ENCODE measurements at places on chromosomes 13 and 19. TPM values are rescaled to one million over a fixed set of nuclear protein-coding genes. Genes with fewer than 3 reads are reported as not detected.

DNA sequence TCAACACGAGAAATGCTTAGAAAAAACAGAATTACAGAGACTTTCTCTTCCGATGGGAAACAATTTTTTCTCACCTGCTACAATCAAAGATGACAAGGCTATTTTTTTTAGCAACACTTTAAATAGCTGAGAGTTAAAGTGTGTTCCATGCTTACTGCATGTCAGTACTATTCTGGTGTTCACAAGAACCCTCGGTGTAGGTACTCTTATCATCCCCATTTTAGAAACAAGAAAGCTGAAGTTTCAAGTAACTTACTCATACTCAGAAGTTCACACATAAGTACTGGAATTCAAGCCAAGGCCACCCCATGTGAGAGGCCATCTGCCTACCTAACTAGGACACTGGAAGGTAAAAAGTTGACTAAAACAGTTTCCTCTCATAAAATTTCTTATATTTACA, 9.0 kb upstream of the TNFRSF19 start:
- no peaks in the 10 kb centered on the region for H3K4me1 ChIP-seq
- no peak overlapping the region for H3K4me3 ChIP-seq
- no peak overlapping the region for H3K27ac ChIP-seq
- no peaks in the 10 kb centered on the region for H3K27me3 ChIP-seq
- no peak for DNase-seq
- H3K36me3 ChIP-seq, result no peaks in the 10 kb centered on the region

DNA sequence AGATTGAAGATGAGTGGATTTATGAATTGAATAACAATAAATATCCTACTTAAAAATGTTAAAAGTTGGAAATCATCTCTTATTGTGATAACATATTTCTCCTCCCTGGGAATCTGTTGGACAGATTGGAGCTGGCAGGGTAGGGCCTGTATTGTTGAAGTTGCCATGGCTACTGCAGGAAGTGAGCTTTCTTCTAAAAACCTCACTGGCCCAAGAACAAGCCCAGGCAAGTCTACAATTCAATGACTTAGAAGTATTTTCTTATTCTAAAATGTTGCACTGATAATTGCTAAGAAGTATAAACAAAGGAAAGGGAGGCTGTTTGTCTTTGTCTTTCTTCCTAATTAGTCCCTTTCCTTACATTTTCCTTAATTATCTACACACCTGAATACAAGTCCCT, 112.1 kb downstream of the DLEU7 start:
- no peaks in the 10 kb centered on the region for H3K4me1 ChIP-seq
- no peaks in the 10 kb centered on the region for H3K36me3 ChIP-seq
- no peaks in the 10 kb centered on the region for H3K27me3 ChIP-seq
- H3K27ac ChIP-seq, result no peak overlapping the region
- H3K4me3 ChIP-seq, result no peak overlapping the region

DNA sequence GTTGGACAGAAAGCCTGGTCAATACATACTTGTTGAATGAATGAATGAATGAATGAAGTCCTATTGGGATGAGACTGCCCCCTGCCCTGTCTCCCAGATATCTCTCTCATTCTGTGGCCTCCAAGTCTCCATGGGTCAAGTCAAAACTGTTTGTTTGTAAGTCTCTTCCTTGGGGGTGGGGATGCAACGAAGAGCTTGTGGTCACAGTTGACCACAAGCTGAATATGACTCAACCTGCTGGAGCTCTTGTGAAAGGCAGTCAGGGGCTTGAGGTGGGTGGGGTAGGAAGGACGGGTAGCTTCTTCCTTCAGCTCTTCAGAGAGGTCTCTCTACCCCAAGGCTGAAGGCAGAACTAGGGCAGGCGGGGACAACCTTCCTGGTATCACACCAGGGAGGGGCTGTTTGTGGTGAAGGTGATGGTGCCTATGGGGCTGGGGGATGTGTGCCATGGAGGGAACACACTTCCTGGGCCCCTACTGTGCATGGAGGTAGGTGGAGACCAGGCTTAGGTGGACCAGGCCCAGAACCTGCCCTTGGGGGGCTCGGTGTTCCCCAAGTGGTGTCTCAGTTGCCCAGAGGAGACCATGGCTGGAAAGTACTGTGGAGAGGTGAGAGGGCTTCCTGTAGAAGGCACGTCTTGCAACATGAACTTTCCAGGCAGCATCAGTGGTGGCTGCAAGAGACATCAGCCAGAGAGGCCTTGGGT, 8.0 kb downstream of the MYO1F start:
- H3K4me3 ChIP-seq, result no peak overlapping the region
- no peak overlapping the region for H3K27ac ChIP-seq
- no peaks in the 10 kb centered on the region for H3K4me1 ChIP-seq
- H3K36me3 ChIP-seq, result no peaks in the 10 kb centered on the region

- no peak for DNase-seq
- no peaks in the 10 kb centered on the region for H3K4me1 ChIP-seq
- no peaks in the 10 kb centered on the region for H3K36me3 ChIP-seq
Measured at GRCh38 chr13:76036176-76036575, 400.0 kb downstream of the LMO7 start.

- no peak for DNase-seq
- H3K36me3 ChIP-seq, result no peaks in the 10 kb centered on the region
- no peak overlapping the region for H3K27ac ChIP-seq
- no peaks in the 10 kb centered on the region for H3K4me1 ChIP-seq
- no peaks in the 10 kb centered on the region for H3K27me3 ChIP-seq
Measured at GRCh38 chr13:76339649-76340048, 546.6 kb downstream of the KCTD12 start.

GRCh38 chr13:23599083-23599925, 29.1 kb downstream of the TNFRSF19 start:
- H3K27ac ChIP-seq, result no peak overlapping the region
- no peaks in the 10 kb centered on the region for H3K4me1 ChIP-seq
- no peaks in the 10 kb centered on the region for H3K27me3 ChIP-seq
- H3K36me3 ChIP-seq, result no peaks in the 10 kb centered on the region

- no peak for DNase-seq
- H3K27me3 ChIP-seq, result no peaks in the 10 kb centered on the region
- H3K4me1 ChIP-seq, result no peaks in the 10 kb centered on the region
- H3K36me3 ChIP-seq, result no peaks in the 10 kb centered on the region
- H3K4me3 ChIP-seq, result no peak overlapping the region
Measured at GRCh38 chr13:113428871-113429607, 24.2 kb downstream of the ADPRHL1 start.

- no peak overlapping the region for H3K4me3 ChIP-seq
- no peak for DNase-seq
- H3K27me3 ChIP-seq, result no peaks in the 10 kb centered on the region
- no peak overlapping the region for H3K27ac ChIP-seq
- H3K36me3 ChIP-seq, result no peaks in the 10 kb centered on the region
Measured at GRCh38 chr13:36108954-36109353, 22.2 kb downstream of the DCLK1 start.

DNA sequence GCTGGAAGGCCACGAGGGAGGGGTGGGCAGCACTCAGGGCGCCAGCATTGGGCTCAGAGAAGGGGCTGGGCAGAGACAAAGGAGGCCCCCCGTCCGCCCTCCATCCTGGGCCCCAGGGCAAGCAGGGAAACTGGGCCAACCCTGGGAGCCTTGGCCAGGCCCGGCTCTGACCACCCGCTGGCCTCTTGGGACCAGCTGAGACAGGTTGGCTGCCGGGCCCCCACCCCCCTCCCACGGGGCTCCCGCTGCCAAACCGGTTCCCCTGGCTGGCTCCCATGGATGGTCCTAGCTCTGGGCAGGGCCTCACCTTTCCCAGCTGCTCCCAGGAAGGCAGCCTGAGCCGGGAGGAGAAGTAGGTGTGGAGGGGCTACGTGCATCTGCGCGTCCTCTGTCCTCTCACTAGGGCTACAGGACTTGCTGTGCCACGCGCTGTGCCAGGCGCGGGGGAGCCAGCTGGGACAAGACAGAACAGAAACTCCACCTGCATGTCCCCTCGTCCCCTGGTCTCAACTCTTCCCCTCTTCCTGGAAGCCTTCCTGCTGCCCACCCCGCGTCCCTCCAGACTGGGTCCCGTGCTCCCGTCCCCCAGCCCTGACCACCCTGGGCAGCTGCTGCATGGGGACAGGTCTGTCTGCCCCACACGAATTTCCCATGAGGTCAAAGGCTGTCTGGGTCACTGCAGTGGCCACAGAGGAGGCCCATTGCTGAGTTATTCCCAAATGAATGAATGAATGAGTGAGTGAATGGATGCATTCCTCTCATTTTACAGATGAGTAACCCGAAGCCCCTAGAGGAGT, 29.1 kb upstream of the NCCRP1 start:
- no peak overlapping the region for H3K27ac ChIP-seq
- DNase-seq, result no peak
- H3K36me3 ChIP-seq, result no peaks in the 10 kb centered on the region
- no peaks in the 10 kb centered on the region for H3K27me3 ChIP-seq

- no peaks in the 10 kb centered on the region for H3K4me1 ChIP-seq
- H3K4me3 ChIP-seq, result no peak overlapping the region
- H3K36me3 ChIP-seq, result no peaks in the 10 kb centered on the region
- H3K27ac ChIP-seq, result no peak overlapping the region
Measured at GRCh38 chr19:11208561-11209471, 11.5 kb upstream of the KANK2 start.

DNA sequence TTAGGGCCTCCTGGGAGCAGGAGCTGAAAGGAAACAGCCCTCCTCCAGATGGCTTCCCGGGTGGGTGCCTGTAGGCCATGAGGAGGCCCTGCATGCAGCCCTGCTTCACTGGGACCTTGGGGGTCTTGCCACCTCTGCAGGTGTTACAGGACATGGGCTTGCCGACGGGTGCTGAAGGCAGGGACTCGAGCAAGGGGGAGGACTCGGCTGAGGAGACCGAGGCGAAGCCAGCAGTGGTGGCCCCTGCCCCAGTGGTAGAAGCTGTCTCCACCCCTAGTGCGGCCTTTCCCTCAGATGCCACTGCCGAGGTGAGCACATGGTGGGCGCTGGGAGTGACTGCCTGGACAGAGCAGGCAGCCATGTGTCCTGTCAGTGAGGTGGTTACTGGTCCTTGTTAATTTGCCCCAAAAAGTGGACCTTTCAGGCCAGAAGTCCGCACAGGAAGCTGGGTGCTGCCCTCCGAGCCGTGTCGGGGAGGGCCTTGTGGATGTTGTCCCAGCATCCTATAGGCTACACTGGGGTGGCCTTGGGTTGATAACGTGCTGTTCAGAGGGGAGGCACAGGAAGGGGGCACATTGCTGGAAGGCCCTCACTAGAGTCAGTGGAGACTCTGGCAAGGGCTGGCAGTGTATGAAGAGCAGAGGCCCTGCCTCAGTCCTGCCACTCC, 18.7 kb upstream of the QTRT1 start:
- H3K27me3 ChIP-seq, result no peaks in the 10 kb centered on the region
- no peak overlapping the region for H3K27ac ChIP-seq
- DNase-seq, result no peak
- no peaks in the 10 kb centered on the region for H3K4me1 ChIP-seq
- H3K4me3 ChIP-seq, result no peak overlapping the region
- H3K36me3 ChIP-seq, result peaks cover 16% of the 10 kb centered on the region

- no peaks in the 10 kb centered on the region for H3K36me3 ChIP-seq
- peak overlapping the region; percentile 91 for H3K4me3 ChIP-seq
- peak; percentile 86 for DNase-seq
- H3K27me3 ChIP-seq, result no peaks in the 10 kb centered on the region
- H3K27ac ChIP-seq, result no peak overlapping the region
Measured at GRCh38 chr19:19405971-19406877, 749 bp downstream of the GATAD2A start.

GRCh38 chr13:74770361-74770760, 636.2 kb upstream of the KLF12 start:
- H3K36me3 ChIP-seq, result no peaks in the 10 kb centered on the region
- H3K27ac ChIP-seq, result no peak overlapping the region
- no peaks in the 10 kb centered on the region for H3K27me3 ChIP-seq
- no peaks in the 10 kb centered on the region for H3K4me1 ChIP-seq
- no peak for DNase-seq
- H3K4me3 ChIP-seq, result no peak overlapping the region

GRCh38 chr13:51825681-51826254, 19.2 kb downstream of the TMEM272 start:
- DNase-seq, result no peak
- H3K27me3 ChIP-seq, result no peaks in the 10 kb centered on the region
- no peak overlapping the region for H3K27ac ChIP-seq

- no peak overlapping the region for H3K4me3 ChIP-seq
- no peak for DNase-seq
- no peak overlapping the region for H3K27ac ChIP-seq
- no peaks in the 10 kb centered on the region for H3K27me3 ChIP-seq
- H3K4me1 ChIP-seq, result no peaks in the 10 kb centered on the region
Measured at GRCh38 chr13:59472134-59472533, 691.6 kb downstream of the DIAPH3 start.

DNA sequence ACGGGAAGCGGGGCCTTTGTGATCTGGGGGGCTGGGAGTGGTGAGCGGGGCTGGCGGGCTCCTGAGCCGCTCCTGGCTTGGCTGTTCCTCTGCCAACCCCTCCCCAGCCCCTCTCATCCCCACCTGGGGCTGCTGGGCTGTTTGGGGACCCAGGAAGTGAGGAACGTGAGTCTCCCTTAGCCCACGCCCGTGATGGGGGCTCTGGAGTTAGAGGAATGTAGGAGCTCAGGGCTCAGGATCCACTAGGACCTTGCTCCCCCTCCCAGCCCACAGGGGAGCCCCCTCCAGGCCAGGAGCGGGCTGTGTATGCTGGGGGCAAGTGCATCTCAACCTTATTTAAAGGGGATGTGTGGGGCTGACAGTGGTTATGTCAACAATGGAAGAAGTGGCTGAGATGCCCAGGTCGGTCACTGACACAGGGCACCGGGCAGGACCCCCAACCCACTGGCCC, 134.1 kb downstream of the URI1 start:
- H3K4me3 ChIP-seq, result no peak overlapping the region
- H3K36me3 ChIP-seq, result no peaks in the 10 kb centered on the region
- no peaks in the 10 kb centered on the region for H3K27me3 ChIP-seq
- H3K4me1 ChIP-seq, result no peaks in the 10 kb centered on the region

DNA sequence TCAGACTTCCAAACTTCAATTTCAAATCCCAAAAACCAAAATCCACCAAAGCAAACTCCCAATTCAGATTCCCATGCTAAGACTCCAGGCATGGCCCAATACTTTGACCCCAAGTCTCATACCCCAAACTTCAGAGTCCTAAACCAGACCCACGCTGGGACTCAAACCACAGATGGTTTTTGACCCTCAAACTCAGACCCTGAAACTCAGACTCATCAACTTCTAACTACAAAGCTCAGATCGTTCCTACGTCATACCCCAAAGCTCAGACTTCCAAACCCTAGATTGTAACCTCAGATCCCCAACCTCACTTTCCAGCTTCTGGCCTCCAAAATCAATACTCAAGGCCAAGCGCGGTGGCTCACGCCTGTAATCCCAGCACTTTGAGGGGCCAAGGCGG, 11.9 kb downstream of the RYR1 start:
- H3K4me1 ChIP-seq, result no peaks in the 10 kb centered on the region
- no peak for DNase-seq
- H3K27me3 ChIP-seq, result no peaks in the 10 kb centered on the region
- H3K4me3 ChIP-seq, result no peak overlapping the region
- H3K27ac ChIP-seq, result no peak overlapping the region
- no peaks in the 10 kb centered on the region for H3K36me3 ChIP-seq

The ZGLP1 gene
- 1.3 TPM for total RNA-seq

The ZNF69 gene
- 8.1 TPM for total RNA-seq

The TUBA3C gene
- not detected for total RNA-seq

The CRX gene
- not detected for total RNA-seq

The MISP gene
- total RNA-seq, result 0.12 TPM

The PRR22 gene
- total RNA-seq, result 1.4 TPM

The RRAS gene
- 167 TPM for total RNA-seq

The ZNF541 gene
- total RNA-seq, result 0.13 TPM

All from aorta (tissue), 5 donors.